ENCODE measurements at places on chromosomes 4 and X. TPM values are rescaled to one million over a fixed set of nuclear protein-coding genes. Genes with fewer than 3 reads are reported as not detected.

Gene RIPPLY1
- not detected for total RNA-seq

Gene PDZD4
- 0.09 TPM for total RNA-seq

Gene BLOC1S4
- 25.0 TPM for total RNA-seq

Gene CYTL1
- 0.76 TPM for total RNA-seq

Gene IL1RAPL2
- total RNA-seq: not detected
